ENCODE measurements at places on chromosomes 13 and 19.

GRCh38 chr13:64723724-64724123, 2506.4 kb downstream of the PCDH9 start:
- peak; percentile 92 for DNase-seq

DNA sequence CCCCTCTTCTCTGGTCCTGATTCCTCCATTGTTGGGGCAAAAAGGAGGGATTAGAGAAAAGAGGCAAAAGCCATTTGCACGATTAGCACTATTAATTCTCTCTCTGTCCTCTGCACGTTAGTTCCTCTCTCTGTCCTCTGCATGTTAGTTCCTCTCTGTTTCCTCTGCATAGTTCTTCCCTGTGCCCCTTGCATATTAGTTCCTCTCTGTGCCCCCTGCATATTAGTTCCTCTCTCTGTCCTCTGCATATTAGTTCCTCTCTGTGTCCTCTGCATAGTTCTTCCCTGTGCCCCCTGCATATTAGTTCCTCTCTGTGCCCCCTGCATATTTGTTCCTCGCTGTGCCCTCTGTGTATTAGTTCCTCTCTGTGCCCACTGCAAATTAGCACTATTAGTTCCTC, 847.2 kb upstream of the GPC6 start:
- no peak for DNase-seq

DNA sequence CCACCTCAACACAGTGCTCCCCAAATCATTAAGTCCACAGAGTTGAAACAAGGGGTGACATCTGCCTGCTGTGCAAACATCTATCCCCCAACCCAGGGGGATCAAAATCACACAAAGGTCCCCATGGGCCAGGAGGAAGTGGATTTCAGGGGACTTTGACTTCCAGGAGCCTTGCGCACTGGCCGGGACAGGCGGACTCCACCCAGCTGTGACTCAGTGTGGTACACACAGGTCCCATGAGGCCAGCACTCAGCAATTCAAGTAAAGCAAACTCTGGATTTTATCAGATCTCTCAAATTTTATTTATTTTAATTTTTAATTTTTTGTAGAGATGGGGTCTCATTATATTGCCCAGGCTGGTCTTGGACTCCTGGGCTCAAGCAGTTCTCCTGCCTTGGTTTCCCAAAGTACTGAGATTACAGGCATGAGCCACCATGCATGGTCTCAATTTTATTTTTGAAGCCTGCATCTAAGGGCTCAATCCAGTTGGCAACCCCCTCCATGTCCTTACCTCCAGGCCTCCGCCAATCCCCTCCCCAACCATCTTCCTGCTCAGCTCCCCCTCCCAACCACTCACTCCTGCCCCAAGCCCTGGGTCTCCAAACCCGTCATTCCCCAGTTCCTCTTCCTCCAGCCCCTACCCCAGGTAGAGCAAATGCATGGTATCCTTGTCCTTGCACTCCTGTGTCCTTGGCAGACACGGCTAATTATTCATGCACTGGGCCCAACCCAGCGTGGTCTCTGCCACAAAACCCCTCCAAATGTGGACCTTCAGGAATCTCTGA, 18.2 kb downstream of the ARHGAP33 start:
- peak; percentile 21 for DNase-seq

GRCh38 chr13:41674246-41674645, 216.9 kb downstream of the RGCC start:
- DNase-seq = no peak

- DNase-seq = peak; percentile 83
These were observed 38.4 kb upstream of the RCBTB2 start for GRCh38 chr13:48571126-48571913.

DNA sequence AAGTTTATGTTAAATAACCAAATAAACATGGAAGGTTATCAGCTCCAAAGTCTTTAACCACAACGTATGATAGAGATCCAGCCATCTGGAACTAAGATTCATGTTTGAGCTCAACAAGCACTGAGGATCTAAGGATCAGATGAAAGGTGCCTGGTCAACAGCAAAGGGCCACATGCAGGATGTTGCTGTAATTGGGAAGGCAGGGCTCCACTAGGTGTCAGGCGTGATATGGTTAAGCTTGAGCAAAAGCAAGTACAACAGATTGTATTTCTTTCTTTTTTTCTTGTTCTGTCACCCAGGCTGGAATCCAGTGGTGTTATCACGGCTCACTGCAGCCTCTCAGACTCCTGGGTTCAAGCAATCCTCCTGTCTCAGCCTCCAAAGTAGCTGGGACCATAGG, 12.0 kb downstream of the EBPL start:
- DNase-seq = no peak

DNA sequence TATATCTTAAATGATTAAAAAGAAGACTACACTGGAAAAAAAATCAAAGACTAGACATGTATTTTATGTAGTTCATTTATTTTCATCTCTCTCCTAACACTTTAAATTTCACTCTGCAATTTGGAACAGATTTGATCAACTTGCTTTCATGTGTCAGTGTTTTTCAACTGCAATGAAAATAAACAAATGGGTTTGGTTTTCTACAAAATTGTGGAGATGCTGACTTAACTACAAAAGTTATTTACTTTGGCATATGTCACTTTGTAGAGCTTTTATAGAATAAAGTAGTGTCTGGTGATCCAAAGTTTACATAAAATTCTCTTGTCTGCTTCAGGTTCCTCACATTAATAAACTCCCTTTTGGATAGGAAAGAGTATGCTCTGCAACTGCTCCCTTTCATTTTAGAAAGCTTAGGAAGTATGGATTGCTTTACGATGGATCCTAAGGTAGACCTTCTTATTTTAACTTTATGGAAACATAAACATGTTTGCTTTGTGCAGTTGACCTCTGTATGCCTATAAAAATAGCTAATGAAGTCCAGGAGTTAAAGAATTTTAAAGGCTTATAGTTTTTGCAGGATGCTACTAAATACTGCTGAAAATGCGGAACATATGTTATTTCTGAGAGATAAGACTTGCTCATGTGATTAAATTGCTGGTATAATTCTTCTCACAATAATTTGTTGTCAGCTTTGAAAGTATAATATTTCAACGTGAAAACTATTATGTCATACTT, 815.9 kb downstream of the PCDH9 start:
- DNase-seq = no peak

- no peak for DNase-seq
These were observed 89.0 kb upstream of the SLC7A1 start for GRCh38 chr13:29684441-29684840.

GRCh38 chr19:10292206-10292788, 2.5 kb downstream of the ICAM5 start:
- DNase-seq = peak; percentile 63

- DNase-seq = peak; percentile 75
These were observed 10.8 kb downstream of the NDFIP2 start for GRCh38 chr13:79491715-79492114.

DNA sequence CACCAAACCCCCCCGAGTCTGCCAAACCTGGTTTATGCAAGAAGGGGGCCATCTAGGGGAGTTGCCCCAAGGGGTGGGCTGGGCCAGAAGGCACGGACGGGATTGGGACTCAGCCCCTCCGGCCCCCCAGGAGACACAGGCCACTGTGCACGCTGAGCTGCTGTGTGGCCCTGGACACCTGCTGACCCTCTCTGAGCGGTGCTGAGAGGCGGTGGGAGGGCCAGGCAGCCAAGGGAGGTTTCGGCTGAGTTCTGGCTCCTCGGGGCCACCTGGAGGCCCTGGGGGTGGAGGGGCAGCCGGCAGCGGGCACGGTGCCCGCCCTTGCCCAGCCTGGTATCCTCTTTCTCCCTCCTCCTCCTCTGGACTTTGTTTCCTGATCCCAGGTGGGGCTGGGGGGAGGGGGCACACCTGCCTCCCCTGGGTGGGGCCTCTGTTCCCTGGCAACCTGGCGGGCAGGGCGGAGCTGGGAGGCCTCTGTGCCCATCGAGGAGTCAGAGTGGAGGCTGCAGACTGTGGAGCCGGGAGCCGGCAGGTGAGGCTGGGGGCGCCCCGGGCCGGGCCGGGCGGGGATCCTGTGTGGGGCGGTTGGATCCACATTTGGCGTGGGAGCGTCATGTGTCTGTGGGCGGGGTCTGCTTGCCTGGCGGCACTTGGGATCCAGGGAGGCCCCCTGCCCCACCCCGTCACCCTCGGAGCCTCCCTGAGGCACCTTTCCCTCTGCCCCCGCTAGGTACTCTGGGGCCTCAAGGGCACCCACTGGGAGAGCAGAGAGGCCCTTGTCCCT, at the start of gene MISP:
Gene MISP (plus strand): TSS at position 473 of the 784 bp plus-strand sequence. CDS start 5,835 bp downstream, outside the sequence.
- DNase-seq = no peak

DNA sequence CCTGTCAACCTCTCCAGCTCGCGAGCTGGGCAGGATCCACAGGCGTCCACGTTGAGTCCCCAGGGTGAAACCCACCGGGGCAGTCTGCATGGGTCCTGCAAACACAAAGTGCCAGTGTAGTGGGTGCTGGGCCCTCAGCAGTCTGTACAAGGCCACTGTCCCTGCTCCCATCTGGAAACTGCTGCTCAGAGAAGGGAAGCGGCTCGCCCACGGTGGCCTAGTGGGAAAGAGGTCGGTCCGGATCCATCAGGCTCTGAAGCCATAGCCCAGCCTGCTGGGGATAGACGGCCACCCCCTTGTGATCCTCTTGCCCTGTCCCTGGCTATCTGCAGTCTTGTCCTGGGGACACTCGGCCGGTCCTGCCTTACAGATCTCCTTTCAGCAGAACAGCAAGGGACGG, 2.6 kb upstream of the DIRAS1 start:
- no peak for DNase-seq

GRCh38 chr19:20453425-20453935, 112.1 kb downstream of the ZNF737 start:
- DNase-seq = no peak

- DNase-seq = peak; percentile 10
These were observed 29.3 kb upstream of the ATP1A3 start for GRCh38 chr19:42023121-42023942.

- peak; percentile 68 for DNase-seq
These were observed 16.7 kb downstream of the PIP5K1C start for GRCh38 chr19:3683405-3684053.

DNA sequence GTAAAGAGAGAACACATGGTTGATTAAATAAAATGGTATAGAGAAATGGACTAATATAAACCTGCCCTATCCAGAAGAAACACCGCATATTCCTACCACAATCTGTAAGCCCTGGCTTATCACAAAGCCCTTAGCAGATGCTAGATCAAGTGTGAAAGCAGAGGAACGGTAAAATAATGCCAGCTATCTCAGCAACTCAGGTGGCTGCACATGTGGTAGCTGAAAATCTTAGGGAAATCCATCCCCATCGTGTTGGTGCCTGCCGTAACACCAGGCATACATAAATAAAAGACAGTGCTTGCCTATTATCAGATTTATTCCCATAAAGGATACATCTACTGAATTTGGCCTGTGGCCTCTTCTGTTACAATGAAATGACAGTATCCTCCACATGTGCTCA, 304.1 kb upstream of the MAB21L1 start:
- no peak for DNase-seq

- peak; percentile 85 for DNase-seq
These were observed 7.2 kb upstream of the ZNF606 start for GRCh38 chr19:58009666-58010301.

DNA sequence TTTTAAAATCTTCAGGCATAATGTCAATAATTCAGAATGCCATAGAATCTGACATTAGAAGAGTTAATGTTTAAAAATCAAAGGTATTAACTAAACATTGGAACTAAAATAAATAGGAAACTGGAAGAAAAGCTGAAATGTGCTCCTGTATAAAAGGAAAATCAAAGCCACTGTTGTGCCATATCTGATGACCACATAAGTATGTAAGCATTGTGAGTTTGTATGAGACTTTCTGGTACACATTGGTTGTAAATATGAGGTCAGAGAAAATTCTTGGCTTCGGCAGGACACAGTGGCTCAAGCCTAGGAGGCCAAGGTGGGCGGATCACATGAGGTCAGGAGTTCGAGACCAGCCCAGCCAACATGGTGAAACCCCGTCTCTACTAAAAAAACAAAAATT, 48.3 kb upstream of the INTS6 start:
- DNase-seq = peak; percentile 46

- DNase-seq = peak; percentile 48
These were observed 1.7 kb downstream of the COL4A2 start for GRCh38 chr13:110308656-110309359.

- DNase-seq = no peak
These were observed 12.9 kb downstream of the MYDGF start for GRCh38 chr19:4657262-4657661.

DNA sequence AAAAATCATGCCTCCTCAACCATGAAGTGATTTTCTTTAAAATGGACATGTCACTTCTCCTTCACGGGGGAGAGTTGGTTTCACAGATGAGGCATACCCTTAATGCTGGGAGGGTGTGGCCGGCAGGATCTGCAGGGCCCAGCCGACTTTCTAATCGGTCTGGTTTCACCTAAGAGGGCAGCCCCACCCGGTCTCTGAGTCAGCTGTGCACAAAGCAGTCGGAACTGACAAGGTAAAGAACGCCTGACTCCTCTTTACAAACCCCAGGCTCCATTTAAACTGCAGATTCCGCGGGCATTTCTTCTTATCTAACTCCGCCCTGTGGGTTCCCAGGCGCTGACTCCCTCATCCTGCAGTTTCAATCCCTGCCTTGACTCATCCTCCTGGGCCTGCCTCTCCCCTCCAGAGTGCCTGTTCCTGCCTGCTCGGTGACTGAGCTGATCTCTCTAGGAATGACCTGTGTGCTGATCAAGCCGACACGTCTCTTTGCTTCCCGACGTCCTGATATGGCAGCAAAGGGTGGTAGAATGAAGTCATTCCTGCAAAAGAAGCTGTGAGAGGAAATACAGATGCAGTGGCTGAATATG, 63.4 kb downstream of the EFNB2 start:
- peak; percentile 75 for DNase-seq

DNA sequence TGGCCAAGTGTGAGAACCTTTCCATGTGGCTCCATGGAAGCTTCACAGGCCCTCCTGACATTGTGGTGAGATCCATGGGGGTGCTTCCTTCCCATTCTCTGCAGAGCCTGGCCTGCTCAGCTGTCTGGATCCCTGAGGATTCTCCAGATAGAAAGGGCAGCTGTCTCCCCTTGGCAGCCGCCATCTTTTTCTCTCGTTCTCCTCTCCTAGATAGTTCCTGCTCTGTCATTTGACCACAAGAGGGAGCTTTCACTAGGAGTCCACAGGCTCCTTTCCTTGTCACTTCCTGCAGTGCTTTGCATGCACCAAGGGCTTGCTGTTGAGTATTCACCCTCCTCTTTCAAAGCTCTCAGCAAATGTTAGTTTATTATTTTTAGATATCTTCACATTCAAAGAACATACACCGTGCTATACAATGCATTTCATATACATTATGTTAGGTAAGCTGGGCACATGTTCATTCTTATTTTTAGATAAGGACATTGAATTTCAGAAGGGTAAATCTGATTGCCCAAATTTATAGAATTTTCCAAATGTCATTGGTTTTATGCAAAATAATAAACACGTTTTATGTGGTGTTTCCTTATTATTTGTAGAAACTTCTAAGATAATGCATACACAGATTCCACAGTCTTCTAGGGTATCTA, 133.2 kb downstream of the FRY start:
- DNase-seq = peak; percentile 86

- no peak for DNase-seq
These were observed 395.8 kb upstream of the MIR17HG start for GRCh38 chr13:90951663-90952062.

DNA sequence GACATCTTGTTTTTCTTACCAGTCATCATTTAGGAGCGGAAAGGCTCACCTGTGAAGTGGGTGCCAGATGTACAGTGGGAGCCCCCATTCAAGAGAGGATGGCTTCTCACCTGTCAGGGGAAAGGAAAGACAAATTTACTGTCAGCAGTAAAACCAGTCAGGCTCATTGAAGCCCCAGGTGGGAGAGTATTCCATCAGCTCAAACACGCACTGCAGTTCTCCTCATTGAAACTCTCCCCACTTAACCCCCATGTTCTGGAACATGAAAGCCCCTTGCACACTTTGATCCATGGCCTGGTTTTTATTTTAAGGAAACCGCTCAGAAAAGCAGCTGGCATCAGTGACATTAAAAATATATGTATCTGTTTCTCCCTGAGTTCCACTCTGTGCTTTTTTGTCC, 401.1 kb upstream of the ZNF507 start:
- no peak for DNase-seq
